Bronchial epithelial cell (primary cell): ENCODE measurements at places on chromosomes 16 and 17.
A peak's percentile ranks its signal among the peaks of the same experiment; 100 is the strongest.

DNA sequence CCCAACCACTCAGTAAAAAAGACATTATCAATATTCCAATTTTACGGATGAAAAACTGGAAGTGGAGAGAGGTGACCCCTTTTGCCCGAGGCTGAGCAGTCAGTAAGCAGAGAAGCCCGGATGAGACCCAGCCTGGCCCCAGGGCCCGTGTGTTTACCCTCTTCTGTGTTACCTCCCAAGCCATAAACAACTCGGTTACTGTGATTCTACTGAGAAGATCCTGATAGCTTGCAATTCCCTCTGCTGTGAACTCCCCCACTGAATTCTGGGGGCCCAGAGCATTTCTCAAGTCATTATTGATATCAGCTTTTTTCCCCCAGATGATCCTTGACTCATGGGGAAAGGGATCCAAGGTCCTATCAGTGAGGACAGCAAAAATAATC lies 482.6 kb upstream of the ERCC4 start:
- no peak for DNase-seq

DNA sequence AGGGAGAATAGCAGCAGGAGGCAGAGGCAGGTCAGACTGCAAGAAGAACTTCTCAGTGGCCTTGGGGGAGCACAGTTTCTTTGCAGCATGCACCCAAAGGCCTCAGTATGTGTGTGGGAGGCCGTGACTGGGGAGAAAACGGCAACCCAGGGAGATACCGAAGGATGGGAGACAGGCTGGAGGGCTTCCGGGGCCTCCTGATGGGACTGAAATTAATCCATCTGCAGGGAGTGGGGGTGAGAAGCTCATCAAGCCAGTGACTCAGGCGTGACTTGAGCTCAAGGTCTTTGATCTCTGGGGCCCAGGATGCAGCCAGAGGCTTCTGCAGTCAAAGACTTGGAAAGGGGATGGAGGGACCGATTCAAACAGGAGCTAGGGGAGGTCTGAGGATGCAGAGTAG lies 5.1 kb upstream of the C17orf113 start:
- DNase-seq, result no peak

GRCh38 chr16:14511800-14512135 lies 118.3 kb downstream of the PARN start:
- peak; percentile 39 for DNase-seq

DNA sequence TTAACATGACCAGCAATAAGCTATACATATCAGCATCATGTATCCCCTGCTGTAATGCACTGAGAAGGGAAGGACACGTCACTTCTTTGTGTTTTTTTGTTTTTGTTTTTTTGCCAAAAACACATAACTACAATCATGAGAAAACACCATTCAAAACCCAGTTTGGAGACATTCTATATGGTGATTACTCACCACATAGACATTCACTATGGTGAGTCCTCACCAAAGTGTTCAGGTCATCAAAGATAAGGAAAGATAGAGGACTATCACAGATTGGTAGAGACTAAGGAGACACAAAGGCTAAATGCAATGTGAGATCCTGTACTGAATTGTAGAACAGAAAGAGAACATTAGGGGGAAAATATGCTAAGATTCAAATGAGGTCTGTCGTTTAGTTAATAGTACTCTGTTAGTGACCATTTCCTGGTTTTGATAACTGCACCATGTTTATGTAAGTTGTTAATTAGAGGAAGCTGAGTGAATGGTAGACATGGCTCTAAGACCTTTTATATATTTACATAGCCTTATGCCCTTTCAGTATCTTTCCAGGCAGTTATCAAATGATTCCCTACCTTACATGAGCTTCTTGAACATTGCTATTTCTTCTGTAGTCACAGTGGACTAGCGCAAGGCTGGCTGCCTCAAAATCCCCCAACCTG lies 46.6 kb downstream of the PIK3R5 start:
- peak; percentile 40 for DNase-seq

DNA sequence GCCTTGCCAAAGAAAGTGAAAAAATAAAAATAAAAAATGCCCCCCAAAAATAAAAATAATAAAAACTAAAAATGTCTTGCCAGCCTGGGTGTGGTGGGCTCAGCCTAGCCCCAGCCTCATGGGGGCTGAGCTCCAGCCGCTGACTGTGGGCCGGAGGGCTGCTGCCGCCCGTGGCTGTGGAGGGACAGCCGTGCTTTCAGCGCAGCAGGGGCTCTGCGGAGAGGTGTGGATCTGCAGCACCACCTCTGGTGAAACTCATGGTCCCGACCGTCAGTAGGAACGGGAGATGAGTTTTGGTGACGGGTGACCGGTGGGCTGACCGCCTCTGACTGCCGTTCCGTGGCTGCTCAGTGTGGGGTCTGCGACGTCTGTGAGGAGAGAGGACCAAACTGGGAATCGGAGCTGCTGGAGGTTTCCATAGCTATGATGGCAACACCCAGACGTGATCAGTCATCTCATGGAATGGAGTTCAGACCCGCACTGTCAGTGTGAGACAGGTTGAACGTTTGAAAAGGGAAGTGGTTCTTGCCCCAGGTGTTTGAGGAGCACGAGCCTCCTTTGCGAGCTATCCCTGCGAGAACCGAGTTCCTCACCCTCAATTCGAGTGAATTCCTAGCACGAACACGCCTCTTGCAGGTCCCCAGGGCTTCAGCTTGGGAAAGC lies 12.0 kb upstream of the RPL13 start:
- DNase-seq, result no peak

DNA sequence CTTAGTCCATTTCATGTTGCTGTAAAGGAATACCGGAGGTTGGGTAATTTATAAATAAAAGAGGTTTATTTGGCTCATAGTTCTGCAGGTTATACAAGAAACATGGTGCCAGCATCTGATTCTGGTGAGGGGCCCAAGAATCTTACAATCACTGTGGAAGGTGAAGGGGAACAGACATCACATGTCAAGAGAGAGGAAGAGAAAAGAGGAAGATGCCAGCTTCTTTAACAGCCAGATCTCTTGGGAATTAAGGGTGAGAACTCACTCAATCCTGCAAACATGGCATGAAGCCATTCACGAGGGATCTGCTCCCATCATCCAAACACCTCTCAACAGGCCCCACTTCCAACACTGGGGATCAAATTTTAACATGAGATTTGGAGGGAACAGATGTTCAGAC lies 49.5 kb downstream of the BMERB1 start:
- DNase-seq, result no peak

DNA sequence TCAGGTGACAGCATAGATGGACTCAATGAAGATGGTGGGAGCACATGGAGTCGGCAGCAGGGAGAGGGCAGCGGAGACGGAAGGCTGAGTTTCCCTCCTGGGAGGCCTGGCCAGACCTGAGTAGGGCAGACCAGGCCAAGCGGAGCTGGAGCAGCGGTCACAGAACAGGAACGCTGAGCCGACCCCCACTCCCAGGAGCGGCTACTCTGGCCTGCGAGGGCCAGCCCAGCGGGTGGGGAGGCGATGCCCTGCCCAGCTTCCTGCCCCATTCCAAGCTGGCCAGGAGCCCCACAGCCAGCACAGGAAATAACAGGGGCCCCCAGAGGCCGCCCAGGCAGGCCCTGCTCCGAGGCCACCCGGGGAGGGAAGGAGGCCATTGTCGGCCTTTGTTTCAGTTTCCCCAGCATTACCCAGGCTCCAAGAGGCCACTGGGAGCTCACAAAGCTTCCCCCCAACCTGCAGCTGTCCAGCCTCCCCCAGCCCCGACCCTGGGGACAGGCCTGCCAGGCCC lies 79.8 kb downstream of the ZNF423 start:
- no peak for DNase-seq

DNA sequence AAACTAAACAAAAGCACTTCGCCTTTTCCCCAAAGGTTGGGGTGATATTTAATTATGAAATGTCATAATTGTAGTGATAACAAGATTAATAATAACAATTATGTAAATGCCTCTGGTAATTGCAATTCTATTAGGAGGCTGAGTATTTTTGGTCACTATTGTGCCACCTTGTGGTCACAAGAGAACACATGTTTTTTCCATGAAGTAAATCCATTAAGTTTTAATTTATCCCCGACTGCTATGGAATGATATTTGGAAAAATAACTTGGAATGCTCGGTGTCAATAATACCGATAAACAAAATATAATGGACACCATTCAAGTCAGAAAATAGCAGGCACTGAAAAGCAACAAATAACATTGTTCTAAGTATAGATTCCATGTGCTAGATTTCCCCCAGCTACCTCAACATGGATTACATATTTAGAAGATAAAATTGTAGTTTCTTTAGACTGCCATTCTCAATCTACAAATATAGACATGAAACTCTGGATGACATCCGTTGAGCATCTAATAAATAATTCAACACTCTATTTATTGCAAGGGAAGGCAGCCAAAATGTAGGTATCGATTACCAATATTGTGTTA lies 25.0 kb upstream of the KCNJ2 start:
- DNase-seq, result peak; percentile 46

DNA sequence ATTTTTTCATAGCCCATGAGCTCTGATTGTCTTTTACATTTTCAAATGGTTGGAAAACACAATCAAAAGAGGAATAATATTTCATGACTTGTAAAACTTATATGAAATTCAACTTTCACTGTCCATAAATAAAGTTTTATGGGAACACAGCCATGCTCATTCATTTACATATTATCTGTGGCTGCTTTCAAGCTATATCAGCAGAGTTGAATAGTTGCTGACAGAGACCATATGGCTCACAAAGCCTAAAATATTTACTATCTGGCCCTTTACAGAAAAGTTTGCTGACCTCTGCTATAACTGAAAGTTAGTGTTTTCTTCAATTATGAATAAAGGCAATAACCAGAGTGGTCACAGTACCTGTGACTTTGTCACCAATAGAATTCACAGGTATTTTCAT lies 128.2 kb upstream of the GNAO1 start:
- no peak for DNase-seq

DNA sequence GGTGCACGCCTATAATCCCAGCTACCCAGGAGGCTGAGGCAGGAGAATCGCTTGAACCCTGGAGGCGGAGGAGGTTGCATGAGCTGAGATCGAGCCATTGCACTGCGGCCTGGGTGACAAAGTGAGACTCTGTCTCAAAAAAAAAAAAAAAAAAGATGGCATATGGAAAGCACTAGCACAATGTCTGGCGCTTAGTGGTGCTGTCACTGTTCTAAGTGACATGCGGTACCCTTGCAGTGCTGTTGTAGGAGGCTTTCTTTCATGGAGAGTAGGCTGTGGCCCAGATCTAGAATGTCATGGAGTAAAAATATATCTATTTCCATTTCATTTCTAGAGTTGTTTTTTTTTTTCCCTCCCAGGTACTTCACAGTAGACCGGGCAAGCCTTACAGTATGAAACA lies 14.6 kb upstream of the METTL9 start:
- no peak for DNase-seq

DNA sequence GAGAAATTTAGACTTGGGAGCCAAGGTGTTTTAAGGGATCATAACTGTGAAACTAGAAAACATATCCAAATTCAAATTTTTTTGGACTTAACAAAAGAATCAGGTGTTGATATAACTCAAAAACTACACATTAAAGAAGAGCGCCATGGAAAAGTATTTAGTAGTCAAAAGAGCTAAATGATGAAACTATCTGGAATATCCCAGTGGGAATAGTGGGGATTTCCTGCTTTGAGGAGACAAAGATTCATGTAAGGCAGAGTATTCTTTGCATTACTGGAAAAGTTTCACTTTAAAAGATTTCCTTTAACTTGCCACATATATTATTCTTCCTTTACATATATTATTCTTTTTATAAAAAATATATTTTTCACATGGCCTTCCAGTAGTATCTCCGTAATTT lies 40.3 kb upstream of the VPS4A start:
- no peak for DNase-seq

GRCh38 chr16:75061669-75062068 lies 54.9 kb downstream of the LDHD start:
- DNase-seq, result no peak

GRCh38 chr17:45114117-45114932 lies 18.0 kb downstream of the PLCD3 start:
- DNase-seq, result no peak

- no peak for DNase-seq
Measured at GRCh38 chr16:50434872-50435478, 66.2 kb upstream of the BRD7 start.

DNA sequence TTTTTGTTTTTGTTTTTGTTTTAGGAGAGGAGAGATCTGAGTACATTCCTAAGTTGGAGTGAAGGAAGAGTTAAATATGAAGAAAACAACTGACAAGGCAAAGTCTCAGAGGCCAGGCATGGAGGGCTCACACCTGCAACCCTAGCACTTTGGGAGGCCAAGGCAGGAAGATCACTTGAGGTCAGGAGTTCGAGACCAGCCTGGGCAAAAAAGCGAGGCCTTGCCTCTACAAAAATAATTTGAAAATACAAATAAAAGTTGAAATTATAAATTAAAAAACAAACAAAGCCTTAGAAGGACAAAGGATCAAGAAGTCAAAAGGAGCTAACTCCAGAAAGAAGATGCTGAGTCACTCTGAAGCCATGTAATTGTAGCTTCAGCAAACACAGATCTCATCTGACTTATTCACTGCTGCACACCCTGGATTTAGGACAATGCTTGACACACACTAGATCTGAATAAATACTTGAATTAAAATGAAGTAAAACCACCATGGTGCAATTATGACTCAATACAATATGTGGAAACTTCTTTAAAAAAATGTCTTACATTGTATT lies 9.1 kb downstream of the CEP20 start:
- peak; percentile 96 for DNase-seq

- peak; percentile 77 for DNase-seq
Measured at GRCh38 chr16:48535831-48536613, 74.0 kb downstream of the N4BP1 start.

DNA sequence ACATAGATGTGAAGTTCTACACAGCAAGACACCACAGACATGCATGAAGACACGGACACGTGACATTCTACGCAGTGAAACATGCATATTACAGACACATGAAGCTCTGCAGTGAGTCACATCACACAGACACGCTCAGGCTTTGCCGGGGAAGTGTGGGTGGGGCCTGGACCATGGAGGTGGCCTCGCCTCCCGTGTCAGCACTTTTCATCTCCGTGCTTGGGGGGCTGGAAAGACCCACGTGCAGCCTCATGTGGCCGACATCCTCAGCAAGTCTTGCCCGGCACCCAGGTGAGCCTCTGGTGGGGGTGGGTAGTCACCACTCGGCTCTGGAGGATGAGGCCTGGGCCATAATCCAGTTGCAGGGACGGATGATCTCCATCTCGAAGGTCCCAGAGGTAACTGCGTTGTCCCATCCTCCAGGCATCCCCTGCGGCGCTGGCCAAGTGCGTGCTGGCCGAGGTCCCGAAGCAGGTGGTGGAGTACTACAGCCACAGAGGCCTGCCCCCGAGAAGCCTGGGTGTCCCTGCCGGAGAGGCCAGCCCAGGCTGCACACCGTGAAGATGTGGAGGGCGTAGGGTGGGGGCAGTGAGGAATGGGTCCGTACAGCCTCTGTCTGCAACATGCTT lies 17.3 kb upstream of the DPEP1 start:
- DNase-seq, result no peak

DNA sequence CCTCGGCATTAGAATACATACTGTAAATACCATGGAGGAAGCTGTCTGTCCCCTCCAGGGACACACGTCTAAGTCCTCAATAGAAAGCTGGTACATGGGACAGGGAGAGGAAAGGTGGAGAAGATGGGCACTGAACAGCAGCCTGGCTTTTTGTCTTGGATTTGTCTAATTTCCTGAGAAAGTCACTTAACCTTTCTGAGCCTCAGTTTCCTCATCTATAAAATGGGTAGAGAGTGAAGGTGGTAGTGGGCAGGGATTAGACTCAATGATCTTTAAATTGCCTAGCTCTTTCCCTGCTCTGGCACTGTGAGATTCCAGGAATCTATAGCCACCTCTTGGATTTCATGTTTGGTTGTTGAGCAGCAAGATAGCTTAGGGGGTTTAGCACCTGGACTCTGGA lies 96.2 kb downstream of the ASIC2 start:
- no peak for DNase-seq

- DNase-seq, result peak; percentile 43
Measured at GRCh38 chr16:4404247-4404966, 12.0 kb downstream of the CORO7 start.

- DNase-seq, result no peak
Measured at GRCh38 chr17:57603978-57604377, 141.1 kb downstream of the CCDC182 start.
